ENCODE measurements at places on chromosomes 5 and 9.

DNA sequence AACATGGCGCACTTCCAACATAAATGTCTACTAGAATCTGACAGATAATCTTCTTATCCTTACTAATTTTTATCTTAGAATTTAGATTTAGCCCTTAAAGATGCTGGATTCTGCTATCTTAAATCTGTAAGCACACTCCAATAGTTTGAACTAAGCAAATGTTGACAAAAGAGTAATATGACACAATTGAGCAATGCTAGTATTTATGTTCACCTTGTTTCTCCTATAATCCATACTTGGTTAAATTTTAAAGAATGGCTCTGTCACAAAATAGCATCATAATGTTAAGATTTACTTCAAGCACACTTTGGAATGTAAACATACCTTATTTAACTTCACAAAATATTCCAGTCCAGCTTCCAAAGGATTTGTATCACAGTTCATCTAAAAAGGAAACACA, 38.8 kb upstream of the ARSB start:
- DNase-seq, result no peak

DNA sequence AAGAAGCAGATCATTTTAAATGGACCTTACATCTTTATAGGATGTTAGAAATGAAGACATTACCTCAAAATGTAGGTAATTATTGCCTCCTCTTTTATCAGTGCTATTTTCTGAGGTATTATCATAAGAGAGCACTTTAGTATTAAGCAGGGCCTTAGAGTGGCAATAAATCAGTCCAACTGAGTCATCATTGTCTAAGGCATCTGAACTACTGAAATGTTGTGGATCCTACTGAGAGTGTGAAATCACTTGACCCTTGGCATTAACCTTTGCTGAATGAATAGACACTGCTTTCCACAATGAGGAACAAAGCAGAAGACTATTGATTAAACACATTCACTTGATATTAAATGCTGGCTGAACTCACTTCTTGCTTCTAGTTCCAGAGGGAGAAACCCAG, 224.6 kb upstream of the ARRDC3 start:
- DNase-seq, result no peak

DNA sequence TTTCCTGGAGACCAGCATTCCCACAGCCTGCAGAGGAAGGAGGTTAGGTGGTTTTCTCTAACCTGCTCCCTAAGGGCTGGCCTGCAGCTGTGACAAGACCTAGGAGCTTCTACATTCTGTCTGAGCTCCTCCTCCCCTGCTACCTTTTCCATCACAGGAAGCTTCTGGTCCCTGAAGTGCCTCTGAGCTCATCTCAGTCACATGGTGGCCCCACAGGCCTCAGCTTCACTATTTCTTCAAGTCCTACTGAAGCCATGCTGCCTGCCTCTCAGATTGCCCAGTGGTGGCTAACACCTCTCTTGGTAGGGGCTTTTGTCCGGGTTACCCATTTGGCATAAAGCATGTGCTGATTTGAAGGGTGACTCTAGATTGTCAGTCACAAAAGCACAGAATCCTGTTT, 259.4 kb downstream of the CRB2 start:
- DNase-seq, result no peak

DNA sequence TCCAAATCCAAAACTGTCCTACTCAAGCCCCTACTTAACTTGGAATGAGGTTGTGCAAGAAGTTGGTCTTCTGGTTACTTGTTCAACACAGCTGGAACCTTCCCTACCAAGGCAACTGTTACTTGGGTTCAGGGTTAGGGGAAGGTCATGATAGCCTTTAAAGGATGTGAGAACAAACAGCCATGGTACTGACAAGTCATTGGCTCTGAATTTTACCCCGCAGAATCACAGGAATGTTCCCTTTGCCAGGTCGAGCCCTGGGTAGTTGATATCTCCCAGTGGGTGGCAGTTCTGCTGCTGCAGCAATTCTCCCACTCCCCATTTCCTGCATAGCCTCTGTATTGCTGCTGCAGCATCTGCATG, 396.1 kb upstream of the MPDZ start:
- DNase-seq, result no peak

DNA sequence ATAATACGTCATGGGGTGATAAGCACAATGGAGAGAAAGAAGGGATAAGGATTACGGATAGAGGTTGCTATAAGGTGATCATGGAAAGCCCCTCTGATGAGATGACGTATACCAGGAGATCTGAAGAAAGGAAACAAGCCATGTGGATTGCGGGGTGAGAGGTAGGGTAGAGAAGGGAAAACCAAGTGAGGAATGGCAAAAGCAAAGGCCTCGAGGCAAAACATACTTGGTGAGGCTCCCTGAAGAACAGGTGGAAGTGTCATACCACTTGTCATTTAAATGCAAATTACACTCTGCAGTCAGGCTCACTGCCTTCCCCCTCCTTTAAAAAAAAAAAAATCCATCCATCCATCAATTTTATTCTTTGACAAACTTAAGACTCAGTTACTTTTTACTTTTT, 420.8 kb downstream of the RAB3C start:
- DNase-seq, result no peak

GRCh38 chr5:148970228-148970627, 92.6 kb downstream of the SH3TC2 start:
- DNase-seq, result peak; percentile 31

DNA sequence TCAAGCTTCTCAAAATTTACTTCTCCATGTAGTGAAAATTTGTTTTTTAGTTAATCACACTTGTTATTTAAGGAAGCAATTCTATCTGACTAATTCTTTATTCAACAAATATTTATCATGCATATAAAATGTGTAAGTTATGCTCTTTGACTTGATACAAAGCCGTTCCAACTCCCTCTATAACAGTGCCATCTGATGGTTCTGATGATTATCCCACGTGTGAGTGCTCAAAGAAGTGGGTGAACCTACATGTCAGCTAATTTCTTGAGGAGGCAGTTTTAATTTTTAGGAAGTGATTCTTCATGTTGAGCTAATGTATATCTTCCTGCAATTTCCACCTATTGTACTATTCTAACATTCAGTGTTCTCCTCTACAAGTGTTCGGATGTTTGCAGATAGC, 88.8 kb upstream of the BRINP1 start:
- DNase-seq, result no peak

- no peak for DNase-seq
Measured at GRCh38 chr5:109173036-109173794, 236.6 kb downstream of the PJA2 start.

DNA sequence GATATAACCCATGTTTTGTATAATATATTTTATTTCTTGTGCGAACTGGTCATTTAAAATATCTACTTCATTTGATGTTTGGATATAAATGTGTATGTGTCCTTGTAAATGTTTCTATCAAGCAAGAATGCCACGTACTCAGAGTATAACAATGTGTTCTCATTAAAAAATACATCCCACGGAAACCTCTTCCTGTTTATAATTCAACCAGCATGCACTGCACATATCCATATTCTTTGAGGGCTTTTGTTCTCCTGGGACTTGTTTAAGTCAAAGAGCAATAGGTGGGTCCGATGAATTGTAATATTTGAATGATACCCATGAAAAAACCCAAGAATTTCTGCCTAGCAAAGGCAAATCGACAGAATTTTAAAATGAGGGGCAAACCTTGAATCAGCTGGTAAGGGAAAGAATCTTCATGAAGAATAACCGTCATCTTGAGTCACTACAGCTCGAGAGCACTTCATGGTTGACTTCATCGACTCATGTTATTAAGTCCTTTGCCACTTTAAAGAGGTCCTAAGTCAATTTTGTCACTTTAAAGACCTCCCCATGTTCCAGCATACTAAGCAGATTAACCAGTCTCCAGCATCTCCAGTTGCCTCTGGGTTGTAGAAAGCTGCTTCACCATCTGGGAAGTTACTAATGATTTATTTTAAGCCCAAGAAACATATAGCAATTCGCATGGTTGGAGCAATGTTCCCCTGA, 80.6 kb downstream of the NPR3 start:
- DNase-seq, result no peak

DNA sequence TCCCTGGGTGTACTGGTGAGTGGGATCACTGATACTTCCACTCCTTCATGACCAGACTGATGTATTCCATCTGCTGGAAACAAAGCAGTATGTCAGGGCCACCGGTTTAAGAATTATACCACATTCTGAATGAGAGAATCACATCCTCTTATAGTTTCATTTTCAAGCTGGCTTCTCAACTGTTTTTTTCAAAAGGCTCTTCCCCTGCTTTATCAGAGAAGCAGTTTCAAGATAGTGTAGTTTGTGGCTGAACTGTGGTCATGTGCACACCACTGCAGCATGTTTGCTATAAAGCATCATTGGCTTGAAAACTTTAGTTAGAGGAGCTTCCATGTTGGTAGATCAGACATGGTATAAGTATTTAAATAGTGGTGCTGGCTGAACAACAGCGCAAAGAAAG, 450.5 kb upstream of the CDH10 start:
- DNase-seq, result no peak

GRCh38 chr5:54093861-54094260, 216.5 kb downstream of the ARL15 start:
- DNase-seq, result no peak

- DNase-seq, result no peak
Measured at GRCh38 chr9:76403352-76403751, 9.1 kb upstream of the RFK start.

DNA sequence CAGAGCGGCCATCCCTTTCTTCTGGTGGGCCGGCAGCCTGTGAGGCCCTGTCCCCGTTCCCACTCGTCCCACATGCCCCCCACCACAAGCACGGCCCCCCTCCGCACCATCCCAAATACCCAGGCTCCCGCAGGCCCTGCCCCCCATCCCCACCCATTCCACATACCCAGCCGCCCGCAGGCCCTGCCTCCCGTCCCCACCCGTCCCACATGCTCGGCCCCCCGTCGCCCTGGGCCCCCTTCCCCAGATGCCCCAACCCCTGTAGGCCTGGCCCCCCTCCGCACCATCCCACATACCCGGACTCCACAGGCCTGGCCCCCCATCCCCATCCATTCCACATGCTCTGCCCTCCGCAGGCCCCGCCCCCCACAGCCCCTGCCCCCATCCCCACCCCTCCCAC, 11.5 kb downstream of the SLC6A19 start:
- DNase-seq, result no peak

GRCh38 chr5:39639618-39640089, 214.9 kb upstream of the DAB2 start:
- no peak for DNase-seq

GRCh38 chr5:56624751-56625150, 190.6 kb upstream of the MAP3K1 start:
- no peak for DNase-seq

GRCh38 chr5:172413601-172414171, 40.6 kb downstream of the SH3PXD2B start:
- no peak for DNase-seq

Measured in globus pallidus (tissue), 1 donor.